ENCODE measurements at places on chromosomes 13 and 19. TPM values are rescaled to one million over a fixed set of nuclear protein-coding genes. Genes with fewer than 3 reads are reported as not detected.
A peak's percentile ranks its signal among the peaks of the same experiment; 100 is the strongest.

- DNase-seq, result no peak
Observed at GRCh38 chr19:32876236-32876918, 6.8 kb upstream of the SLC7A9 start.

- DNase-seq, result no peak
Observed at GRCh38 chr13:99136427-99136954, 64.2 kb upstream of the UBAC2 start.

GRCh38 chr13:43991773-43992201 is 112.1 kb downstream of the LACC1 start:
- DNase-seq, result no peak

DNA sequence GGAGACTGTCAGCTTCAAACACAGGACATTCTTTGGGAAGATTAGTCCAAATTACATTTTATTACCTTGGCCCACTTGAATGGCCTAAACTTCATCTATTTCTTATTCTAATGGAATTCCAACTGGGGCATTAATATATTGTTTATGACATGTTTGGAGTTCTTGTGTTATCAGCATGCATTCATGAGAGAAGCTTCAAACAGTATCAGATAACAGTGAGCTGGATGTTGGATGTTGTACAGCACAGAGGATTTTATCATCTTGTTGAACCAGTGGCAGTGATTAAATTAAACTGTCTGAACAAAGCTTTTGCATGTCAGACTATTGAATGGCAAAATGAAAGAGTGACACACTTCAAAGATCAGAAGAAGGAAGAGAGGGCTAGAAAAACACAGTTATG is 50.0 kb downstream of the MZT1 start:
- no peak for DNase-seq

DNA sequence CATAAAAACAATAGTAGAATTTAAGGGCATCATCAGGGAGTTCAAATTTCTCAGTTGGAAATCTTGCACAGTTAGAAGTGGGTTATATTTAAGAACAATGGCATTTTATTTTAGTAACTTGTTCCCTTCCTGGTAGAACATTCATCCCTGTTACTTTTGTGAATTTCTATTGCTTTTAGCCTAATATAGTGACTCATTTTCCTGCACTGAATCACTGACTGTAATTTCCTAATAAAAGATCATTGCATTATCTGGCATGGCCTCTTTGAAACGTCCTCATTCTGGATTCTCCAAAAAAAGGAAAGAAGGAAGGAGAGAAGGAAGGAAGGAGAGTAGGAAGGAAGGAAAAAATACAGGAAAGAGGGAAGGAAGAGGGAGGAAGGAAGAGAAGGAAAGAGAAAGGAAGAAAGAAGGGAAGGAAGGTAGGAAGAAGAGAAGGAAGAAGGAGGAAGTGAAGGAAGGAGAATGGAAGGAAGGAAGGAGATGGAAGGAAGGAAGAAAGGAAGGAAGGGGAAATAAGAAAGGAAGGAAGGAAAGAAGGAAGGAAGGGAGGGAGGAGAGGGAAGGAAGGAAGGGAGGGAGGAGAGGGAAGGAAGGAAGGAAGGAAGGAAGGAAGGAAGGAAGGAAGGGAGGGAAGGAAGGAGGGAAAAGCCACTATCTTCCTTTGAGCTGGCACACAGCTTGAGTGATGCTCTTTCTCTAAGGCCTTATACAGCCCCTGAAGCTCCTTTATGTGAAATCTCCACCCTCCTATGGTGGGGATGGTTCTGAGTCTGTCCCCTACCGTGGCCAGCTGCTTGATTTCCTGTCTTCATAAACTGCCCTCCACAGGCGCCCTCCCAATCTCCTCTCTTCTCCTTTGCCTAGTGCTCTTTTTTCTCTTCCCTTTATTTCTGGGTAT is 29.8 kb upstream of the TM9SF2 start:
- peak; percentile 5 for DNase-seq

DNA sequence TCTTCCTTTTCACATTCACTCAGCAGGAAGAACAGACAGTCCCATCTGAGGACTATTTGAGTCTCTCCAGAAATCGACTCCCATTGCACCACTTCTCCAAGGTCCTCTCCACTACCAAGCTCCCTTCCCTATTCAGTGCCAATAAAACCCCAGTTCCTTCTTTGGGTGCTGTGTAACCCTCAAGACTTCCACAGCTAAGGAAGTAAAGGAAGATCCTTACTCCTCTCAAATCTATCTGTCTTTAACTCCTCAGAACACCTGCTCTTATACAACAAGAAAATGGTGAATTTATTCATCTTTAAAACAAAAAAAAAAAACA is 29.2 kb upstream of the TM9SF2 start:
- no peak for DNase-seq

- no peak for DNase-seq
Observed at GRCh38 chr13:101594936-101595335, 142.5 kb downstream of the ITGBL1 start.

DNA sequence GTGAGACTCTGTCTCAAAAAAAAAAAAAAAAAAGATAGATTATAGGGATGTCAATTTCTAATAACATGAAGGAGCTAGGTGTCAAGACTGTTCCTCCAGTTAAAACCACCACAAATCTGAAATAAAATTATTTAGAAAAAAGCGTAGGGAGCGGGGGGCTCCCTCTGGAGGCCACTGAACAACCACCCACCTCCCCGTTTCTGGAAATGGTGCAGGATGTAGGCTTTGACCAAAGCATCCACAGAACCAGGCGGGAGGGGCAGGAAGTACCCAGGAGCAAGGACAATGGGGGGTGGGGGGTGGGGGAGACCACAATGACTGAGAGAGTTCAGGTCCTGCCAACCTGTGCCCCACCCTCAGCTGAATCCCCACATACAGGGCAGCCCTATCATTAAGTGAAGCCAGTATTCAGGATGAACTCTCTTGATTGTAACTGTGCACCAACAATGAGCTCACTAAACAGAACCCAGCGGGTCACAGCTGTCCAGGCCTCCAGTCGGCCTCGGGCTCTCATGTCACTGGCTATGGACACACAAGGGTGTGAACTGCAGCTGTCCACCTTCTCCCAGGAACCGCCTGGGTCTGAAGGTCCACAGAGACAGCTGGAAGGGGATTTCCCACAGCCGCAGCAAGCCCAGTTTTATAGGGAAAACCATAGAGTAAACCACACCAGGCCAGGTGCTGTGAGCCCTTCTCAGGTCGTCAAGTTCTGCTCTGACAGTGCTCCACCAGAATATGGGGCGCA is 6.6 kb downstream of the ZSCAN18 start:
- no peak for DNase-seq

DNA sequence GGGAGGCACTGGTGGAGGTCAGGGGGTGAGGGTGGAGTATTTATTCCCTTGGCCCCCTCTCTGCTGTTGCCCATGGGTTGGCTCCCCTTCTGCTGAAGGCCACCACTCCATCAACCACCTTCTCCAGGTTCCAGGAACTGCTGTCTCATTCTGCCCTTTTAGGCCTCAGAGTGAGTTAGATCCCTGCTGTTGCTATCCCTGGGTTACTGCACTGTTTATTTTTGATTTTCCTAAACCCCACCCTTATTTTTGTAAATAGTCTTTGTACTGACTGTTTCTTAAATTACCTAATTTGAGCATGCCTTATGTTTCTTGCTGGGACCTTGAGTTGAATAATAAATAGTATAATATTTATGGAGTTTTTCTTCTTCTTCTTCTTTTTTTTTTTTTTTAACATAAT is 132.8 kb downstream of the RGCC start:
- no peak for DNase-seq

- no peak for DNase-seq
Observed at GRCh38 chr19:55624109-55625003, at the start of gene ZNF784. ZNF784 (minus strand) TSS chr19:55624566; CDS start chr19:55624561, 5 bp downstream.

DNA sequence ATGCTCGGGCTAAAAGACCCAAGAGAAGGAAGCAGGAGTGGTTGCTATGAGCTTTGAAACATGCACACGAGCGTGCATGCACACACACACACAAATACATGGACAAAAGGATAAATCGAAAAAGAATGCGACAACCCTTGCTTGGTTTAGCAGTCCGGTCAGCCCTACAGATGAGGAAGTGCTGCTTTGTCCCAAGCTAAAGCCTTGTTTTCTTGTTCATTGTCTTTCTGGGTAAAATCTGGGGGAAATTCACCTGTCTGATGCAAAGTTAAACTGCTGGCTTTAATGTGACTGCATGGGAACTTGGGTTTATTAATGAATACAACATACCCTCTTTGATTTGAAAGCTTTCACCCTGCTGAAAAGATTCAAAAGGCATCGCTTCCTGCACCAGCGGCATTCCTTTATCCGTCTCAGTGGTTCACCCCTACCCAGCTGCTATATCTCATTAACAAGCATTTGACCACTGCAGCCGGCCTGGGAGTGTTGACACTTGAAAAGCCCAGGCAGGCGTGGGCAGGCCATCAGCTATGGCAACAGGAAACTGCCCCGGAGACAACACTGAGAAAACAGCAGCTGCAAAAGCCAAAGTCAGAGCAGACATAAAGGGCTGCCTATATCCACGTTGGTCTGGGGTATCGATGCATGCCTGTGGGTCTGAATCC is 301.7 kb downstream of the NDFIP2 start:
- DNase-seq, result no peak

- no peak for DNase-seq
Observed at GRCh38 chr13:40670307-40670706, 3.9 kb upstream of the FOXO1 start.

DNA sequence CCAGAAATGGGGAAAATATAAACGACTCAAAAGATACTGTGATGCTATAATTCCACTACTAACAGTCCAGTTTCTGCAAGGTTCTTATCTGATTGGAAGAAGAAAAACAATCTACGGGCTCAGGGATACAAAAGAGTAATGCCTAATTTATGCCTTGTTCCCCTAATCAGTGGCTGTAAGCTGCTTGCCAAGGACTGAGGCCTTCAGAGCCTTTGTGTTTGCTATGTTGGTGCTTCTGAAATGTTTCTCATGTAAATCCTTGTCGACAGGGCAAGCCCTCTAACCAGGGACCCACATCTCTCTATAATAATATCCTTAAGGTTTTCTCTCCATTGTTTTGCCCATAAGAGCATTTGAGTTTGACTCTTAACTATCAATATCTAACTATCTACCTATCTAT is 89.7 kb upstream of the CLDN10 start:
- DNase-seq, result no peak

DNA sequence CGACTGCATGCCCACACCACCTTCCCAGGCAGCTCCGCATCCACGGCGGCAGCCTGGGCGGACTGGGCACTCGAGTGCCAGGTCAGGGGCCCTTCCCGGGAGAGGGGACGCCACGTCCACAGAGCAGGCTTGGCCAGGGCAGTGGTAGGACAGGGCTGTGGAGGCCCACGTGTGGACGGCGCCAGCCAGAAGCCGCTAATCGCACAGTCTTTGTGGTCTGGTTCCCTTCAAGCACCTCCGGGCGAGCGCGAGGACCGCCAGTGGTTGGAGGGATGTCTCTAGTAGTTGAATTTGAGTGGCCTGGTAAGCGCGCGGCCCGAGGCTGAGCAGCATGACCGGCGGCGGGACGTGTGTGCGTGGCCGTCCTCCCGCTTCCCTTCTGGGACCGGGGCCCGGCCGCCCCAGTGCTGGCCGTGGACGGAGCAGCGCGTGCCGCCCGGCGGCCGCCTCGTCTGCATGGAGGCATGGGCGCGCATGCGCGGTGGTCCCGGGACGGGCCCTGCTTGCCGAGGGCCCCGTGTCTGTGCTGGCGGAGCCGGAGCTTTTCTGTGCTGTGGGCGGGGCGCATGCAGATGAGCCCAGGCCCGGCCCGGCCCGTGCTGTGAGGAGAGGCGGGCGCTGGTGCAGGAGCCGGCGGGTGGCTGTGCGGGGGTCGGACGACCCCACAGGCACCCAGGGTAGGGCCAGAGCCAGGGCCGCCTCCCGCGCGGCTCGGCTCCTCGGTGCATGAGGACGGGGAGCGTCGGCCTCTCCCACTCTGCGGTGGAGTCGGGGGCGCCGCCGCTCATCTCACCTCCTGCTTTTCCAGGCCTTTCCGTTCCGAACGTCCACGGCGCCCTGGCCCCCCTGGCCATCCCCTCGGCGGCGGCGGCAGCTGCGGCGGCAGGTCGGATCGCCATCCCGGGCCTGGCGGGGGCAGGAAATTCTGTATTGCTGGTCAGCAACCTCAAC is 8.6 kb downstream of the PTBP1 start:
- no peak for DNase-seq

DNA sequence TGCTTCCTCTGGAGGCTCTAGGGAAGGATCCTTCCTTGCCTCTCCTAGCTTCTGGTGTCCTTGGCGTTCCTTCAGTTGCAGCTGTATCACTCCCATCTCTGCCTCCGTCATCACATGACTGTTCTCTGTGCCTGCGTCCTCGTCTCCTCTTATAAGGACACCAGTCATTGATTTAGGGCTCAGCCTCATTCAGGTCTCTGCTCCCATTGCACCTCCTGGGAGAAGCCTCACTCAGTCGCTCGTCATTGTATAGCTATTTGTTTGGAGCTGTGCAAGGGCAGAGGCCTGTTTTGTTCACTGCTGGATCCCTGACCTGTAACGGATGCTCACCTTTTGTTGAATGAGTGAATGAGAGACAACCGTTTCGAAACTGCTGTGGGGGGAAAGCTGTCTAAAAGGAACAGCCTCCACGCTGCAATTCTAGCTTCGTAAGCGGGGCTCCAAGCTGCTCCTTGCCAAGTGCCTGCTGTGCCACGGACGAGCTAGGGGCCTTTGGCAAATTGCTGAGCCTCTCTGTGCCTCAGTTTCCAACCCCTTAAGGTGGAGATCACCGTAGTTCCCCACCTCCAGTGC is 17.2 kb downstream of the BRSK1 start:
- no peak for DNase-seq

DNA sequence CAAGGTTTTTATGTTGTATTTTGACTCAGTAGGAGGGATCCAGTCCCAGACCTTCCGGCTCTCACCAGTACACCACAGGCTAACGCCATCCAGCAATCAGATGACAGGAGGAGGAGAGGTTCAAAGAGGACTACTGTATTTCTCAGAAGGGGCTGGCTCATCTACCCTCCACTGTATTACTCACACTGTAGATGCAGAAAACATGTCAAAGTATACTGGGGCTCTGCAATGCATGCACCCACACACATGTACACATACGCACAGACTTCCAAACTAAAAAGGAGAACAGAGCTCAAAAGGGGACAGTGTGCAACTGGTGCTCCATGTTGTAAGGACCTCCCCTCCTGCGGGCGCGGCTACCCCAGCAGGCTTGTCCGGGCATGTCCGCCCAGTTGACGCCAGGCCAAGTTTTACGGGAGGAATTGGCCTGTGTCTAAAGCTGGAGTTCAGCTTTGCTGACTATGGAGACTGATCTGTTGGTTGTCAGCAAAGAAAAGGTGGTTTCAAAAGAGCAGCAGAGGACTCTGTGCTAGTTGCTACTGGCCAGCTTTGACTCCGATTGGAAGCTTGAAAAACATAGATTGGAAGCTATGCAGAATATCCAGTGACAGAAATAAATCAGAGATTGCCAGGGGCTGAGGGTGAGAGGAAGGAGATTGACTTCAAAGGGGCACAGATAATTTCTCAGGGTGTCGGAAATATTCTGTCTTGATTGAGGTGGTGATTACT is 314.2 kb downstream of the DLEU7 start:
- no peak for DNase-seq

XRCC1 gene
- 28.5 TPM for total RNA-seq

SNRNP70 gene
- 289 TPM for total RNA-seq

ERICH6B gene
- not detected for total RNA-seq

KASH5 gene
- not detected for total RNA-seq

PEX11G gene
- total RNA-seq, result 4.1 TPM

BST2 gene
- 111 TPM for total RNA-seq

ZNF492 gene
- 0.19 TPM for total RNA-seq

All from glomerular endothelial cell (primary cell).